ENCODE measurements at places on chromosomes 7 and 10.

- no peak for DNase-seq
Observed at GRCh38 chr10:110373059-110373458, 68.3 kb upstream of the SMNDC1 start.

GRCh38 chr10:76150139-76150875, 718.9 kb downstream of the LRMDA start:
- DNase-seq, result no peak

DNA sequence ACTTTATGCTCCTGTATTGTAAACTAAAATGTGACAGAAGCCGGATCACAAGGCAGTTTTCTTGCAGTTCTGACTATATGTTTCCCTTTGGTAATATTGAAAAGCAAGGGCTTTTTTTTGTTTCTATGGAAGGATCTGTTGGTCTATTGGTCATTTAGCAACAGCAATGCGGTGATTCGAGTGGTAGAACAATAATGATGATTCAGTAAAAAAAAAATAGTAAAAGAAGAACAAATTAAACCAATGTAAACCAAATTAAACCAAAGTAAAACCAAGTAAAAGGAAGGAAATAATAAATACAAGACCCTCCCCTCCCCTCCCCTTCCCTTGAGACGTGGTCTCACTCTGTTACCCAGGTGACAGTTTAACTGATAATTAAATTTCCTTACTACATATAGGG, 17.8 kb upstream of the CCNY start:
- DNase-seq, result no peak

- no peak for DNase-seq
Observed at GRCh38 chr7:149874644-149875028, 867 bp downstream of the ATP6V0E2 start.

DNA sequence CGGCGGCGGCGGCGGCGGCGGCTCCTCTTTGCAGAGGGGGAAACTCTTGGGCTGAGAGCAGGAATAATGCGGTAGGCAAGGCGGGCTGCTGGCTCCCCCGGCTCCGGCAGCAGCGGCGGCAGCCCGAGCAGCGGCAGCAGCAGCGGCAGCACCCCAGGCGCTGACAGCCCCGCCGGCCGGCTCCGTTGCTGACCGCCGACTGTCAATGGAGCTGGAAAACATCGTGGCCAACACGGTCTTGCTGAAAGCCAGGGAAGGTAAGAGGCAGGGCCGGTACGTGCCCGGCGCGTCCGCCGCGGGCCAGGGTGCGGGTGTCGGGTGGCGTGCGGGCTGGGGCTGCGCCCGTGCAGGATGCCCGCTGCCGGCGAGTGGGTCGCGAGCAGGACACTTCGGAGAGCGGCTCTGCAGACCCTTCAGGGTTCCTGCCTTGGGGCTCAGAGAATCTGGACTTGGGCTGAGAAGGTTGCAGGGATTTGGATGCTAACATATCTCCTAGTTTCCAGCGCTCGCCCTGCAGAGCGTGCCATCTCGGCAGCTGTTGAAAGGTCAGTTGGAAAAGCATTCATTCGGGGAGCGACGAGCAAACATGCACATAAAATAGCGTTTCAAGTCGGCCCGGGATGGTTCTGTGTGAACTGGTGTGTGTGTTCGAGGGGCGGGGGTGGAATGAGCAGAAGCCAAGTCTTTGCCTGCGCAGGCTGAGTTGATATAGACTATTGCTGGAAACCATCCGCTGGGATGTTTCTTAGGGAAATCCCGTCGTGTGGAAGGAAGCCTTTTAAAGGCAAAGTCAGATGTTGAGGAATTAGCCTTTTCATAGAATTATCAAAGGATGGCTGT, 562 bp downstream of the GRK5 start:
- peak; percentile 70 for DNase-seq
